ENCODE measurements at places on chromosomes 3 and 15. TPM values are rescaled to one million over a fixed set of nuclear protein-coding genes. Genes with fewer than 3 reads are reported as not detected.

IL20RB gene
- 1.2 TPM for total RNA-seq

ZBED2 gene
- total RNA-seq: 3.6 TPM

PLCB2 gene
- total RNA-seq: 196 TPM

GOLGA8T gene
- not detected for total RNA-seq

CYP19A1 gene
- total RNA-seq: not detected

GRCh38 chr15:40952901-40953712 lies at the start of gene CHAC1:
TSS of gene CHAC1 (plus strand) at chr15:40953471. CDS start at chr15:40953584, 113 bp downstream.
- peak; percentile 98 for DNase-seq

MYO5C gene
- total RNA-seq: 2.4 TPM

- DNase-seq: no peak
Observed at GRCh38 chr15:41661078-41661517, 893 bp downstream of the MGA start.

- DNase-seq: no peak
Observed at GRCh38 chr3:51216291-51216690, 168.8 kb upstream of the MANF start.

DNA sequence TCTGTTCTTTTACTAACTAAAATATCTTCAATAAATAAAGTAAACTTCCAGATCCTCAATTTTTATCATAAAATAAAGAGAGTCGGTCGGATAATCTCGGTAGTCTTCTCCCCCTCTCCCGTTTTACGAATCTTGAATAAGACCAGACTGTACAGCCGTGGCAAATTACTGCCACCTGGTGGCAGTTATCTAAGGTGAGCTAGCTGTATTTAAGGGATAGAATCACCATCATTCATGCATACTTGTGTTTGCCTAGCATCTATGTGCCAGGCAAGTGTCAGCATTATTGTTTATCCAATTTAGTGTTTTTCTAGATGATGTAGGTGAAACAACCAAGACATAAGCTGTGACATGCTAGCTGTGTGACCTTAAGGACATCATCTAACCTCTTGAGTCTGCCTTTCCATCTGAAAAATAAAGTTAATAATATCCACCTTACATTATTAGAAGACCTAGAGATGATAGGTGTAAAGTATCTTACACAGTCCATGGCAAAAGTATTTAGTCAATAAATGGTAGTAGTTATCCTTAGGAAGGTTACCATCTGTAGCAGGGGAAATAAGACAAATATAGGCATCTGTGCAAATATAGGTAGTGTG lies 21.3 kb downstream of the DUT start:
- DNase-seq: peak; percentile 68

DNA sequence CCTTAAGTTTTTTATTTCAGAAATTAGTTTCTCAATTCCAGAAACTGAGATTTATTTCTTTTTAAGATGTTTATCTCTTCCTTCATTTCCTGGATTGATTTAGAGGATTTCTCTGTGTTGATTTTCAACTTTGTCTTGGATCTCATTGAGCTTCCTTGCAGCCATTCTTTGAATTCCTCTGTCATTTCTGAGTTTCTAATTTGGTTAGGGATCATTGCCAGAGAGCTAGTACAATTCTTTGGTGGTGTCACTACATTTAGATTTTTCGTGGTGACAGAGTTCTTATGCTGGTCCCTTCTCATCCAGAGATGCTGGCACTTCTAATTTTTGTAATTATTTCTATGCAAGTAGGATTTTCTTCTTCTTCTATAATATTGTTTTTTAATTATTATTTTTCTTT lies 691.1 kb upstream of the NAALADL2 start:
- no peak for DNase-seq

ZNF639 gene
- total RNA-seq: 34.7 TPM

- DNase-seq: no peak
Observed at GRCh38 chr3:46325645-46326300, 28.1 kb upstream of the CCR2 start.

GRCh38 chr3:65532215-65532614 lies 506.5 kb downstream of the MAGI1 start:
- no peak for DNase-seq

- DNase-seq: no peak
Observed at GRCh38 chr3:141094790-141095545, 43.8 kb downstream of the SPSB4 start.

GRCh38 chr3:98522544-98523281 lies at the start of gene CLDND1:
TSS of gene CLDND1 (minus strand) at chr3:98522902. CDS start at chr3:98521424, 1,478 bp downstream.
- peak; percentile 96 for DNase-seq

KLHL6 gene
- total RNA-seq: 41.2 TPM

DNA sequence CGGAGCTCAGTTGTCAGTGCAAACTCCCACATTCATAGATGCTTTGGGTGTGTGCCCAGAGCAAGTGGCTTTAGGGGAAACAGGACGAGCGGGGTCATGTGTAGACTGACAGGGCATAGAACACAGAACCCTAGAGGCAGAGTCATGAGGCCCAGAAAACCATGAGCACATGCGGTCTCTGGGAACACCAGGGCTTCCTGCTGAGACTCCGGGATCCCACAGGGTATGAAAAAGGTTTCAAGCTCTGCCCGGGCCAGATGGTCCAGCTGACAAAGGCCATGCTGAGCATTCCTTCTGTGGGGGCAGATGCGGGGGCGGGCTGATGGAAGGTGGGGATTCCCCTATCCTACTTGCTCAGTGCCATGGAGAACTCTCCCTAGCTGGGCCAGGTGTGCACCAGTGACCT lies 44.8 kb downstream of the ROPN1B start:
- no peak for DNase-seq

GRCh38 chr15:94070356-94071295 lies 160.7 kb upstream of the MCTP2 start:
- DNase-seq: no peak

SLC7A14 gene
- total RNA-seq: not detected

SUCNR1 gene
- total RNA-seq: not detected

- DNase-seq: no peak
Observed at GRCh38 chr3:131282967-131283366, 98.6 kb upstream of the NUDT16 start.

MYZAP gene
- not detected for total RNA-seq

- peak; percentile 79 for DNase-seq
Observed at GRCh38 chr3:194306109-194306686, 44.9 kb downstream of the CPN2 start.

DNA sequence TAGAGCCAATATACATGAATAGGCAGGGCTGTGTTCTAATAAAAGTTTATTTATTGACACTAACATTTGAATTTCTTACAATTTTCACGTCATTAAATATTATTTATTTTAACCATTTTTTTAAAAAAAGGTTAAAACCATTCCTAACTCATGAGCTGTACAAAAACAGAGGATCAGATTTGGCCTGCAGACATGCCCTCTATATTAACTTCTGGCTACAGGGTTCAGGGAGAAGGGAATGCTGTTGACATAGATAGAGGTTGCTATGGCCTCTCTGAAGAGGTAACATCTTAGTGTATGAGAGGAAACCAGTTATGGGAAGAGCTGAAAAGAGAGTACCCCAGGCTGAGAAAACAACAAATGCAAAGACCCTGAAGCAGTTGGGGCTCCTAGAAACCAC lies 19.1 kb upstream of the RAP2B start:
- DNase-seq: no peak

GRCh38 chr3:36964817-36965216 lies 20.0 kb upstream of the TRANK1 start:
- DNase-seq: no peak

PP2D1 gene
- total RNA-seq: not detected

- DNase-seq: no peak
Observed at GRCh38 chr3:175932586-175932985, 1073.5 kb downstream of the NAALADL2 start.

ARRDC4 gene
- 0.56 TPM for total RNA-seq

ADAMTS17 gene
- total RNA-seq: 5.0 TPM

PSTPIP1 gene
- 176 TPM for total RNA-seq

FAM3D gene
- total RNA-seq: not detected

ASB14 gene
- not detected for total RNA-seq

DNA sequence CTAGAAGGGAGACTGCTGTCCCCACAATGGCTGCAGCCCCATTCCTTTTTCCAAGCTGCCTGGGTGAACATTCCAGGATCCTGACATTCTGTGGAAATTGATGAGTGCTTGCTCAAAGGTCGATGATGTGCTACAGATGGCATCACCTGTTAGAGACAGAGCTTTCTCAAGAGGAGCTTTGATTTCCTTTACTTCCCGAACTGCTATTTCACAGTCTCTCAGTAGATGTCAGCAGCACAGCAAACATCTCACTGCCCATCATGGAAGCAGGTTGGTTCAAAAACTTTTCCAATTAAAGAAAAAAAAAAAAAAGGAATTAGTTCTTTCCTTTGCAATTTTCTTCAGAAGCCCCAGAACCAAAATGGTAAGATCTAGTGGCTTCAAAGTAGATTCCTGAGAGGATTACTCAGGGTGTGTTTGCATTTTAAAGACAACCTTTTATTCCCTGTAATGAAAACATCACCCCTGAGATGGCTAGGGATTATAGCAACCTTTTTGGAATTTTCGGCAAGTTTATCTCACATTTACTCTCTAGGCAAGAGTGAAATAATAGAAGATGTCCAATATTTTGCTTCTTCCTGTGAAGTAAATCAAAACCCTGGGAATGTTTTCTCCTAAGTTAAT lies 44.8 kb downstream of the POLR2M start:
- DNase-seq: no peak

DNA sequence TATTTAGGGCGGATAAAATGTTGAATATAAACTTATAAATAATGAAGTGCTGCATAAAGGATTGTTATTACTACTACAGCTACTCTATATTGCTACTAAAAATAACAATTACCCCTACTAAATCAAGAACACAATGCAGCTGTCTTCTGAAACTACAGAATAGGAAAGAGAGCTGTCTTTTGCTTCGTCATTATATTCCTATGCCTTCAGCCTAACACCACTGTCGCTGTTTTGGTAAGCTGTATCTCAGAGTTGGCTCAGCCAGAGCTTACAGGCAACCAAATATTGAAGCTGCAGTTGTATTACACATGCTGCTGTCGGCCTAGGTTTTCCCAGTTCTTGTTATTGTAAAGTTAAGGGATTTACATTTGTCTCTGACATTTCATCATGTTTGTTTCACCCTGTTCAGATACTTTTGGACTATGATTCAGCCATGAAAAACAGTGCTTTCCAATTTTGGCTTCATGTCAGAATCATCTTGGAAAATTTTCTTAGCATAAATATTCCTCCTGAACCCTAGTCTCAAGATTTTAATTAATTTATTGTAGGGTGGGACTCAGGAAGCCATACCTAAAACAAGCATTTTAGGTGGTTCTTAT lies 31.3 kb upstream of the LPP start:
- no peak for DNase-seq

GRCh38 chr3:58092521-58092920 lies 84.3 kb downstream of the FLNB start:
- no peak for DNase-seq

MAN2A2 gene
- 97.4 TPM for total RNA-seq

ITIH1 gene
- total RNA-seq: not detected

MTHFS gene
- total RNA-seq: 35.7 TPM

SEMA3B gene
- total RNA-seq: 0.60 TPM

GRCh38 chr15:55353025-55353424 lies 34.0 kb downstream of the PIGB start:
- DNase-seq: no peak

SKOR1 gene
- total RNA-seq: 0.30 TPM

- no peak for DNase-seq
Observed at GRCh38 chr15:84905016-84905916, 20.8 kb downstream of the SLC28A1 start.

LDHAL6B gene
- not detected for total RNA-seq

DNA sequence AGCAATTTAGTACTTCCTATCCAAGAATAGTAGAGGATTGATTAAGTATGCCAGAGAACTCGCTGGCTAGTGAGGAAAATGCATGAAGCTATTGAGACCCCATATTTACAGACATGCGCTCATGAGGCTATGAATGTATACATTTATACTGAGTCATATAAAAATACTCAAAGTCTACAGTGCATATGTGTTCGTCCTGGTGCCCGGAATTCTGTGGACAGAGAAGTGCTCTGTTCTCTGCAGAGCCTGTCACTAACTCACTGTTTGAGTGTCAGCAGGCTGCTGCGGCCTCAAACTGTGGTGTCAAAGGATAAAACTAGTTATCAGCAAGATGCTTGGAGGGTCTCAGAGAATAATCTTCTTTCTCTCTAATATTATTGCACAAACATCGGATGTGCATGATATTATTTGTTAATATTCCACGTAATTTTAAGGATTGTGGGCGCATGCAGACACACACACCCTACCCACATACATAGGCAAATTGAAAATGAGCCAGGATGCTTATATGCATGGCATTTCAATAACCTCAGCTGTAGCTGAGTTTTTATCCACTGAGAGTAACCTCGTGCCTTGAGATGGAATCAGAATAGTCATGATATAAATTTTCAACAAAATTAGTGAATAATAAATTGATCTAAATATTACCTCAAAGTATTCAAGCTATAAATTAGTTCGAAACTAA lies 50.0 kb upstream of the TSC22D2 start:
- no peak for DNase-seq

- no peak for DNase-seq
Observed at GRCh38 chr3:152121270-152121636, 147.5 kb upstream of the MBNL1 start.

SCAPER gene
- 28.1 TPM for total RNA-seq

GRM7 gene
- not detected for total RNA-seq

GRCh38 chr15:37837276-37837675 lies 97.2 kb upstream of the TMCO5A start:
- DNase-seq: no peak

DNA sequence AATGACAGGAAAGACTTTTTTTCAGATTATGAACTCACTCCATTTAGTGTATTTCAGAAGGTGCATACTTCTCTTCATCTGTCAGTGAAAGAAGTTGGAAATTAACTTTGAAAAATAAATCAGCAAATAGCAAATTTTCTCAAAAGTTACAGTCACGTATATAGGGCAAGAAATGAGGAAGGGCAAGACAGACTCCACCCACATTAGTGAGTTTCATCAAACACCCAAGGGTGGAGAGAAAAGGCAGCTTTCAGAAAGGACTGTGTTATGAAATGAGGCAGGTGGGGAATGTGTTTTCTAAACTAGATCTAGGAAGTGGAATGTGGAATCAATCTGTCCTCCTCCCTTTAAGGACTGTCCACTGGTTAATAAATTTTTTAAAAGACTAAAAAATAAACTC lies 2.9 kb downstream of the SLC22A13 start:
- no peak for DNase-seq

DNA sequence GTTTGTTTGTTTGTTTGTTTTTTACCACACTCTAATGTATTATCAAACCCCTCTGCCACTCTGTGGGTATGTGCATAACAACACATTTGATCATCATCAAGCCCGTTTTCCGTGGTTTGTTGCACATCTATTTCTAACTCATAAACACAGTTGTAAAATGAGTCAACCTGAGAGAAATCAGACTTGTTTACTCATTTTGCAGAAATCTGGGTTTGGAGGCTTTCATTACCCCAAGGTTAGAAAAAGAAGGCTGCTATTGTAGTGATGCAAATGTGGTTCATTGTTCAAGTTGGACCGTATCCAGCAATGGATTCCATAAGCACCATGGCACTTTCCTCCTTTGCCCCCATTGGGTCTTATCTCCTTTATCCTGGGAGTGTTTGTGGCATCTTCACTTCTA lies 353.2 kb upstream of the SOX2 start:
- DNase-seq: no peak

CELF6 gene
- total RNA-seq: 1.0 TPM

GRCh38 chr3:9852528-9852927 lies 8.7 kb upstream of the RPUSD3 start:
- no peak for DNase-seq

STRIT1 gene
- total RNA-seq: not detected
